ENCODE measurements at places on chromosomes 3 and 15.

- no peak for DNase-seq
Measured at GRCh38 chr3:36954452-36955134, 9.7 kb upstream of the TRANK1 start.

GRCh38 chr3:62277450-62277849 lies 95.9 kb downstream of the FEZF2 start:
- no peak for DNase-seq

GRCh38 chr15:40313531-40314398 lies 6.0 kb upstream of the PLCB2 start:
- DNase-seq: no peak

DNA sequence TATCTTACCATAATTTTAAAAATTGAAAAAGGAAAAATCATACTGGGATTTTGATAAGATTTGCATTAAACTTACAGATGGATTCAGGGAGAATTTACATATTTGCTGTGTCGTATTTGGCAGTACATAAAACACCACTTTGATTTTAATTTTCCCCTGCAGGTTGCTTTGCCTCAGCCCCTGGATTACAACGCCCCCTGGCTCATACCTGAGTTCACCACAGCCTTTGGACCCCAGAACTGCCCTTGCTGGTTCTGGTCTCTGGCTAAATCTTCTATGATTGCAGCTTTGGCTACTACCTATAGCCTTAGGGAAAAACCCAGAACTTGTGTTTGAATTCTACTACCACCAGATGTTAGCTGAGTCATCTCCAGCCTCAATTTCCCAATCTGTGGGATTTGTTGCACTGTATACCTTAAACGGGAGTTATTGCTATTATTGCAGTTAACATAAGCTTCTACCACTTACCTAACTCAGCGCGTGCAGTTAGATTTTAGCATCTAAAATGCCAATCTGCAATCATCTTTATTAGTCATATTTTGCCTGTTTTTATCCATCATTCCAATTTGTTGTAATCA lies 315.7 kb upstream of the GADL1 start:
- DNase-seq: no peak

- no peak for DNase-seq
Measured at GRCh38 chr15:39502082-39502447, 78.8 kb upstream of the THBS1 start.

DNA sequence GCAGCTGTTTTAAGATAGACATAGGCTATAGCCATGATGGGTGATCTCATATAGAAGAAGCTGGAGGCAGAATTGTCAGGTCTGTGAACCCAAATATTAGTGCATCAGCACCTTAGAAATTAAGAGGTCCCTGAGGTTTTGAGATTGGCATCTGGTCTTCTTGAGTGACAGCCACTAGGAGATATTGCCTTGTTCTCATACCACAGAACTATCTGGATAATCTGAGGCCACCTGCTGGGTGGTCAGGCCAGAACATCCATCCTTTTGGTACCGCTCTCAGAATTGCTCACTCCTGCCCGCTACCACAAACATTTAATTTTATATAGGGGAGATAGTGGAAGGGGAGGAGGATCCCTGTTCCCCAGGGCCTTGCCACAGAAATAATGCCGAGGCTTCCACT lies 210.6 kb upstream of the ZPLD1 start:
- DNase-seq: peak; percentile 18

DNA sequence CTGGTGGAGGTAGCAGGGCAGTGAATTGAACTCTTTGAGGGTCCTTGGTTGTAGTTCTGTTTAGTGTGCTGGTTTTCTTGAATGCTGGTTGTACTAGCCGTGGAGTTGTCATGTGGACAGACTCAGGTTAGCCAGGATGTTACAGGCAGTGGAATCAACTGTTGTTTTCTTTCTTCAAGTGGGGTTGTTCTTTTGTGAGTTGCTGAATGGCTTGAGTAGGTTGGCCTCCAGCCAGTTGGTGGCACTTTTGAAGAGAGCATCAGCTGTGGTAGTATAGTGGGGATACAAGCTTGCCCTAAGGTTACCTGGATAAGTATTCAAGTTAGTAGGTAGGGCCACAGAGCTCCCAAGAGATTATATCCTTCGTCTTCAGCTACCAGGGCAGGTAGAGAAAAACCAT lies 31.8 kb upstream of the RARB start:
- DNase-seq: no peak

GRCh38 chr3:161371441-161372320 lies at the start of gene SPTSSB:
Gene SPTSSB (minus strand): TSS chr3:161371517. CDS start chr3:161346323, 25,194 bp downstream.
- DNase-seq: no peak

Measured in uterus (tissue), 4 donors.